ENCODE measurements at places on chromosomes 2 and 18. TPM values are rescaled to one million over a fixed set of nuclear protein-coding genes. Genes with fewer than 3 reads are reported as not detected.

The SCG2 gene
- polyA plus RNA-seq: 1.5 TPM

The PROKR1 gene
- 0.20 TPM for polyA plus RNA-seq

The CFAP53 gene
- polyA plus RNA-seq: 4.6 TPM

The MBOAT2 gene
- 70.6 TPM for polyA plus RNA-seq

The NDUFS1 gene
- polyA plus RNA-seq: 61.0 TPM

The WDR75 gene
- polyA plus RNA-seq: 42.6 TPM

The CLEC4F gene
- not detected for polyA plus RNA-seq

The RBM43 gene
- polyA plus RNA-seq: 14.5 TPM

The RAX gene
- not detected for polyA plus RNA-seq

The MAL gene
- 317 TPM for polyA plus RNA-seq

The UGT1A8 gene
- polyA plus RNA-seq: 0.06 TPM

The LBX2 gene
- 3.2 TPM for polyA plus RNA-seq

The GAL3ST2 gene
- polyA plus RNA-seq: 0.13 TPM

The NTSR2 gene
- not detected for polyA plus RNA-seq

The SIX3 gene
- polyA plus RNA-seq: not detected

The CYTIP gene
- polyA plus RNA-seq: 2.1 TPM

The CREG2 gene
- 0.45 TPM for polyA plus RNA-seq

The MSTN gene
- 2.3 TPM for polyA plus RNA-seq

The DUSP19 gene
- 6.6 TPM for polyA plus RNA-seq

The TWSG1 gene
- 108 TPM for polyA plus RNA-seq

The SCN1A gene
- polyA plus RNA-seq: 0.20 TPM

The PLCL1 gene
- 14.2 TPM for polyA plus RNA-seq

The KCNJ3 gene
- polyA plus RNA-seq: 9.0 TPM

The UGT1A10 gene
- not detected for polyA plus RNA-seq

The FAM237A gene
- not detected for polyA plus RNA-seq

The CD8A gene
- 0.27 TPM for polyA plus RNA-seq

The DES gene
- 9.3 TPM for polyA plus RNA-seq

The XPO1 gene
- 257 TPM for polyA plus RNA-seq

The KCNG2 gene
- polyA plus RNA-seq: 0.24 TPM

The KCTD1 gene
- polyA plus RNA-seq: 72.4 TPM

The EVX2 gene
- polyA plus RNA-seq: not detected

The OTOS gene
- 0.55 TPM for polyA plus RNA-seq

The EMILIN1 gene
- 75.5 TPM for polyA plus RNA-seq

The EGR4 gene
- polyA plus RNA-seq: not detected

The EIF2B4 gene
- polyA plus RNA-seq: 44.1 TPM

The CHRNA1 gene
- polyA plus RNA-seq: 3.8 TPM

The ZAP70 gene
- polyA plus RNA-seq: 2.9 TPM

The AGXT gene
- 0.08 TPM for polyA plus RNA-seq

The DYSF gene
- 18.1 TPM for polyA plus RNA-seq

All from left renal cortex interstitium (tissue), 4 donors.